Ascending aorta (tissue), 2 donors: ENCODE measurements at places on chromosomes 2 and 18.

DNA sequence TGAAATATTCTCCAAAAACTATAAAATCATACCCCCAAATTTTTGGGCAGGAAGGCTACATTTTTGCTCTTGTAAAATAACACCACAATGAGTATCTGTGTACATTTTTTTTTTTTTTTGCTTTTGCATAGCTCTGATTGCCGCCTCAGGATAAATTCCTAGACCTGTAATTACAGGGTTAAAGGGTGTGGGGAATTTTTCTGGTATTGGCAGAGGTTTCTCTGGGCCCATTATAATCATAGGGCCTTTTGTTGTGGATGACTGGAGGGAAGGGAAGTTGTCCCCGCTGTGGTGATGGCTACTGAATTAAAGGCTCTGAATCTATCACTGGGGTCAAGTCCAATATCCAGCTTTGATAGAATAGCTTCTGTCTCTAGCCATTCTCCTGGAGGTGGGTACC is 26.6 kb downstream of the CCDC195 start:
- no peak for DNase-seq

DNA sequence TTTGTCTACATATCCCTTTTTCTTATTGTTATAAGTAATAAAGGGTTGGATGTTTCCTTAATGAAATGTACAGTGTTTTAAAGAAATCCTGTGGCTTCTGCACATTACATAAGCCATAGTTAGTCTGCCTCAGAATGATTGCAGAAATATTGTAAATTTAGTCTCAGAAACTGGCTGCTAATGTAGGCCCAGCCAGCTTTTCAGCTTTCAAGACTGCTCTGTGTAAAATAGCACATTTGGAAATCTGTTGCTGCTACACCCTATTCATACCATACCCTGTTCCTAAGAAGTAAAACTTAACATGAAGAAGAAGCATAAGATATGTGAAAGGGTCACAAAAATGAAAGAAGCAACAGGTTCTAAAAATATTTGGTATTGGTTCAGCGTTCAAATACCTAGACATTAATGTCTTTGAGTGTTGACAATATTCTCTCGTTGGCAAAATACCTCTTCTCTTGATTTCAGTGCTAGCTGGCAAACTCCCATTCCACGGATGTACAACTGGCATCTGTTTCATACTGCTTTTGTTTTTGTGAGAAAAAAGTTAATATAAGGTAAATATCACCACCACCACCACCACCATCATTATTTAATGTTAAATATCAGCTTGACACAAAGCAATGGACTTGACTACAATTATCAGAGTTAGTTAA is 19.2 kb upstream of the NCKAP1 start:
- no peak for DNase-seq

- DNase-seq: no peak
Measured at GRCh38 chr2:219766658-219767057, 139.2 kb downstream of the SLC4A3 start.

DNA sequence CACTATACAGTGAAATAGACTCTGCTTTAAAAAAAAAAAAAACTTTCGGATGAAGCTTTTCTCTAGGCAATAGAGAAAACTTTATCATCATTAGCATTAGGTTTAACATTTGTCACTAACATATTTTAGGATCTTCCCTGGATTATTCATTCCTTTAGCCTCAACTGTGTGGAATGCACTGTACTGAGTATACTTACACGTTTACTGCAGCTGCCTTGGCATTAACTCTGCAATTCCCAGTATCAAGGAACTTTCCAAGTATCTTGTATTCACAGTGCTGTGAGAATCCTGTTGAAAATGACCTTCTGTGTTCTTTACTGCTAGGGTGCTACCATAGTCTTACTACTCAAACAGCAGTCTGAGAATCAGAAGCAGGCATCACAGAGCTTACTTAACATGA is 328.2 kb upstream of the COL3A1 start:
- DNase-seq: no peak

DNA sequence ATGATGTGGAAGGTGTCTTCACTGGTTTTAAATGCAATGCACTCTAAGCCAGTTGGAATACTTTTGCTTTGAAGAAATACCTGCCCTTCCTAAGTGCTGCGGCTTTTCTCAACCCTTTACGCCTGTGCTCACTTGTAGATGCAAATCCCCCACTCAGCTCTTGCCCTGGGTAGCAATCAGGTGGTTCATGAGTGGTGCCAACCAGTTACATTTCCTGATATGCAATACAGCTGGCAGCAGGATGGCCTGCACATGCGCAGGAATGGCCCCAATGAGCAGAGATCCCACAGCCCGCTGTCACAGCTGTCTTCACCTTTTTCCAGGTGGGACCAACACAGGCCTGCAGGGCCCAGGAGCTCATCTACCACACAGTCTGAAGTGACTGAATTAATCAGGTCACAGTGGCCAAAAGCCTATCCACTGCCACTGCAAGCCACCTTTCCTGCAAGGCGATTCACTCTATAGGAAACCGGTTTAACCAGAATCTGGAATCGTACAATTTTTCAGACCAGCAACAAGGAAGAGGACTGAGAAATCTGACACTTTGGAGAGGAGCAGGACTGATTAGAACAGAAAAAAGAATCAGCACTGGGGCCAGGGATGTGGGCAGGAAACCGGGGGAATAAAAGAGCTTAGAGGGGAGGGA is 247.8 kb downstream of the MYT1L start:
- DNase-seq: no peak

GRCh38 chr2:18336975-18337374 is 223.5 kb downstream of the RDH14 start:
- DNase-seq: no peak

- DNase-seq: no peak
Measured at GRCh38 chr2:240955306-240956170, 42.9 kb upstream of the SNED1 start.
